Substantia nigra (tissue), 51 donors: ENCODE measurements at places on chromosomes 3 and 15.

DNA sequence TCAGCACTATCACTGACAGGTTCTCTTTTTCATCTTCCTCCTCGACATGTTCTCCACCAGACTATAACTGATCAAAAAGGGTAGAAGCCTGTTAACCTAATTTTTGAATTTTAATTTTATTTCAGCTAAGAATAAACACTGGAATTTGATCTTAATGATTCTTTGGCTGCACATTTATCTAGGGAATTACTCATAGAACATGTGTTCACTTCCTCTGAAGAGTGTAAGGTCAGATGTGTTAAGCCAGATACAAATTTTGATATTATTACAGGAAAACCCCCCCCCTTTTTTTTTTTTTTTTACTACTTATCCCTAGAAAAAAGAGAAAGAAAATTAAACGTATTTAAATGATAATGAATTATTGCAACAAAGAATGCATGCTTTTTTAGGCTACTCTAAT lies 15.0 kb downstream of the DCBLD2 start:
- DNase-seq: no peak

DNA sequence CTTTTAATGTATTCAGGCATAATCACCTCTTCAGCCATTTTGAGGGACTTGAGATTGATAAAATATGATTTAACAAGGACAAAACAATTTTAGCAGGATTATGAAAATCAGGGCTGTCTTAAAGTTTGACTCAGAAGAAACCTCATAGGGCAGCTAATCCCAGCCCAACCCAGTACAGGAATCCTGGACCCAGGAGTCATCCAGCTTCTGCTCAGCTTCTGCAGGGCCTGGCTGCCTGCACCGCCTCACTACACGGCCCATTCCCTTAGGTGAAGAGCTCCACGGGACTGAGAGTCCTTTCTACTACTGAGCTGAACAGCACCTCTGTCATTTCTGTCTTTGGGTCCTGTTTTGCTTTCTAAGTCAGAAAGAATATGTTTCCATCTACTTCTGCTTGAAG lies 37.5 kb downstream of the ARHGAP31 start:
- DNase-seq: no peak

GRCh38 chr15:85407421-85408269 lies 27.2 kb downstream of the AKAP13 start:
- no peak for DNase-seq

DNA sequence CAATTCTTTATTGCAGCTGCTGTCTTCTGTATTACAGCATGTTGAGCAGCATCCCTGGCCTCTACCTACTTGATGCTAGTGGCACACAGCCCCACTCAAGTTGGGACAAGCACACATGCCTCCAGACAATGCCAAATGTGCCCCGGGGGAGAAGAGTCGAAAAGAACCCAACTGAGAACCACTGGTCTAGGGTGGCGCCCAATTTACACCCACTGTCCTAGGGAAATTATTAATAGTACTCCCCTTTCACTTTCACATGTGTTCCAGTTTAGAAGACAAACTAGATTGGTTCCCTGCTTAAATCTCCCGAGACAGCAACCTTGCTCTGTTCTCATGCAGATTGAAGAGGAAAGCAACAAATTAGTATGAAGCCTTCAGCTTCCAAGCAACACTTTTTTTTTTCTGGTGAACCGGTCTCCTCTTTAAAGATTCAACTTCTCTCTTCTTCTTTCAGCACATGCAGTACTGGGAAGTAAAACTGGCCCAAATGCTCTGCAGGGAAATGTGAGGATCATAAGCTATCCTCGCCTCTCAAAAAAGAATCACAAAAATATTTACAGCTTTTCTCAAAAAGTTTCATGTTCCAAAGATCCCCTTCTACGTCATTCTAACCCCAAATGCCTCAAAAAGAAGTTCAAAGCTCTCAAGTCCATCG lies 823.9 kb upstream of the CFAP20DC start:
- DNase-seq: no peak

DNA sequence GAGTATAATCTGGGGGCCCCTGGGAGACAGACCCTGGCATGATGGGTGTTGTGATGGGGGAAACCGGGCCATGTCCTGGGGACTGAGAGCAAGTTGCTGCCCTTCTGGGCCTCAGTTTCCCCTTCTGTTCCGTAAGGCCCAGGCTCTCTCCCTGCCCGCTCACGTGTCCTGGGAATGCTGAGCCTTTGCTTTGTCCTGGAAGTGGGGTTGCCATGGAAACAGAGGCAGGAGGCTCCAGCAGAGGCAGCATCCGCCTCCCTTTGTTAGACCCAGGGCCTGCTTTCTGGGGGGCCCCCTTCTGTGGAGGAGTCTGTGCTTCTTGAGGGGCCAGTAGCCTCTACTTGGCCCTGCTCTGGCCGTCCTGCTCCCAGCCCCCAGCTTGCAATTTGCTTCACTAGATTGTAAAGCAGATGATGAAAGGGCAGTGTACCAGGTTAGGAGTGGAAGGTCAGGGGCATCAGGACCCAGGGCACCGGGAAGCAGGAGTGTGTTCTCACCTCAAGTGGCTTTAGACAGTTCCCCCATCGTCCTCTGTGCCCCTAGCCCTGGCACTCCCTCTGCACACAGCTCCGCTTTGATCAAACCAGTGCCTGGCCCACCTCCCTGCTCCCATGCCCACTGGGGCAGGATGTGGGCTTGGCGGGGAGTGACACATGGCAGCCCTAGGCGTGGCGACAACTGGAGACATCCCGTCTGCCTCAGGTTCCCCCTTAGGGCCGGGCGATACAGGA lies 105.6 kb downstream of the FBLN2 start:
- no peak for DNase-seq

DNA sequence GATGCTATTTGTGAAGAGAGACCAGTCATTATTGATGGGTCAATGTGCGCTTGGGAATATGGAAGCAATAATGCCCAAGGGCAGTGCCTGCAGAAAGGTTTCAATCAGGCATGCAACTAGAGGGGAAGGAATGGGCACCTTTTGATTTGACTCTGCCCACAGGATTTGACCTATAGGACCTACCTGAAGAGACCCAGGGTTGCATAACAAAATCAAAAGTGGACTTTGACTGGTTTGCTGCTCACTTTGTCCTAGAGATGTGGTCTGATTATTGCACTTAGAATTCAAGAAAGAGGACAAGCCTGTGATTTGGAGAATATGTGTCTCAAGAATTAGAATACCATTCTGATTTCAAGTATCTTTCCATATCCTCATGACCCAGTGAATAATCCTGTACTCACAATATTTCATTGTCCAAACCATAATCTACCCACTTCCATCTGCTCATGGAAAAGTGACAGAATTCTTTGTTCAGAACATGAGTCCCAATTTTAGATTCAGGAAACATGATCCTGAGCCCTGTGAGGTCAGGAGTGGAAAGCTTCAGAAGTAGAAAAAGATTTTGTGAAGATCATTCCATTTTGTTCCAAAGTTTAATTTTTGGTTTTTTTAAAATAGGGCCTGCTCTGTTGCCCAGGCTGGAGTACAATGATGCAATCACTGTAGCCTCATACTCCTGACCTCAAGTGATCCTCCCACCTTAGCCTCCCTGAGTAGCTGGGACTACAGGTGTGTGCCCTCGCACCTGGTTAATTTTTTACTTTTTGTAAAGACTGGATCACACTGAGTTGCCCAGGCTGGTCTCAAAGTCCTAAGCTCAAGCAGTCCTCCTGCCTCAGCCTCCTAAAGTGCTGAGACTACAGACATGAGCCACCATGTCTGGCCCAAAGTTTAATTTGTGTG lies 151.3 kb upstream of the NR2E3 start:
- no peak for DNase-seq

DNA sequence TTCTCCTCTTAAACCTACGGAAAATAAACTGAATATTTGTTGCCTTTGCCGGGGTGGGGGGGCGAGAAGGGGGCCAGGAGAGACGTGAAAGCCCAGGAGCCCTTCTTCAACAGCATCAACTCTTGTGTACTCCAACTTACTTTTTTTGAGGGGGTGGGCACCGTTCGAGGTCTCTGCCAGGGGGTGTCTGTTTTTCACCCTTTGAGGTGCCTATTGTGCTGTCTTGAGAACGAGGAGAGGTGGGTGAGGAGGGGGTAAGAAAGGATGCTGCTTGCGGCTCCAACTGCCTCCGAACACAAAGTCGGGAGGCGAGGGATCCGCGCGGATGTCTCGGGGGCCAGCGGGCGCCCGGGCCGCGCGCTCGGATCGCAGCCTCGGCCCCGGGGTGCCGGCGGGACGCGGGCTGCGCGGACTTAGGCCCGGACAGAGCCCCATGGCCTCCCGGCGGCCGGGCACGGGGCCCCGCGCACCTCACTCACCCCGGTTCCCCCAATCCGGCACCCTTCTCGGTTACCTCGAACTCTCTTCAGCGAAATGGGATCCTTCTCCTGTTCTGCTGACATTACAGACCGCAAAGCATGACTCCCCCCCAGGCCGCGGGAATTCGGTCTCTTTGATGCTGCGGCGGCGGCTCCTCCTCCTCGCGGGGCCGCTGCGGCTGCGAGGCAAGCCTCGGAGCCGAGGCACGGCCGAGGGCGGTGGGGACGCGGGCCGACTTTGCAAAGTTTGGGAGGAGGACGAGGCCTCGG lies 650 bp downstream of the PYGO1 start:
- no peak for DNase-seq

DNA sequence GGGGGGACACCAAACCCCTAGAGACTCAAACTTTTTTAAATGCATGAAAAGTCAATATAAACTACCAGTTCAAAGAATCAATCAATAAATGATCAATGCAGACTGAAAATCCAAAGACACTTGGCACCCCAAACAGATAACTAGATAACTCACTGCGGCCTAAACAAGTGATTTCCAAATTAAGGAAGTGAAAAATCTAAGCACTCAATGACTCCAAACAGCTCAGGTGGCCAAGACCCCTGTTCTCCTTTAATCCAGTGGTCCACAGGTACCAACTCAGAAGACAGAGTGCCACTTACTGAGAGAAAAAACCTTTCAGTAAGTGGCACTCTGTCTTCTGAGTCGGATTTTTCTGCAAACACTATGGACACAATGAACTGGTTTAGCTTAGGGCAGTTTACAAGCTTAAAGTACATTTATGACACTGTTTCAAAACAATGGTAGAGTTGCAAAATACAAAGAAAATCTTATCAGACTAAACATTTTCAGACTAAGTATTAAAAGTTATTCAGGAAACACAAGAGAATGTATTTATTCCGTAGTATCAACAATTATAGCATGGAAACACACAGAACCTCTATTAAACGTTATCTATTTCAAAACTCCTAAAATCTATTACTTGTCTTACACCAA lies 4.7 kb downstream of the DLG1 start:
- DNase-seq: no peak

DNA sequence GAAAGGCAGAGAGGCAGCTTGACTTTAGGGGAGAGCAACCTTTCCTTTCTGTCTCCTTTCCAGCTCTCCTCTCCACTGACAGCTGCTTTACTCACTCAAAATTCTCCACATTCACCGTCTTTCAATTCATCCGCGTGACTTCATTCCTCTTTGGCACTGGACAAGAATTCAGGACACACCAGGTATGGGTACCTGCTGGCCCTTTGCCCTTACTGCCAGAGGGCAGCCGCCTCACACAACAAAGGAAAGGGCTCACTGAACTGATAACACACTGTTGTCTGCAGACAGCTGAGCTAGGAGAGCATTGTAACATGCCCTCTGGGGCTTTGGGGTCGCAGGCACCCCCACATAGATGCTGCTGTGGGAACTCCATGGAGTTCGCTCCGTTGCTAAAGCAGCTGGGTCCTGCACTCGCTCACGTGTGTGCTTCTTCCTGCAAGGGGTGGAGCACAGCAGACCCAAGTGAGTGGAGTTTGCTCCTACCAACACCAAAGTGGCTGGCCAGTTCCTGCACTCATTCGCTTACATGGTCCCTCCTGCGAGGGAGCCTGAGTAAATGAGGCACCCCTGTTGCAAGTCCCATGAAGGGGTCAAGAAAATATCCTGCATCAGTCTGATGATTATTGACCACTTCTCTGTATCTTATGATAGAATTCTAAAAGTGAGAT lies 79.0 kb upstream of the SGO1 start:
- DNase-seq: no peak

- no peak for DNase-seq
These were observed 78.2 kb downstream of the NEDD4 start for GRCh38 chr15:55915221-55915620.

GRCh38 chr3:13427662-13428603 lies 7.8 kb upstream of the NUP210 start:
- DNase-seq: no peak
